ENCODE measurements at places on chromosomes 16 and 17. TPM values are rescaled to one million over a fixed set of nuclear protein-coding genes. Genes with fewer than 3 reads are reported as not detected.

DNA sequence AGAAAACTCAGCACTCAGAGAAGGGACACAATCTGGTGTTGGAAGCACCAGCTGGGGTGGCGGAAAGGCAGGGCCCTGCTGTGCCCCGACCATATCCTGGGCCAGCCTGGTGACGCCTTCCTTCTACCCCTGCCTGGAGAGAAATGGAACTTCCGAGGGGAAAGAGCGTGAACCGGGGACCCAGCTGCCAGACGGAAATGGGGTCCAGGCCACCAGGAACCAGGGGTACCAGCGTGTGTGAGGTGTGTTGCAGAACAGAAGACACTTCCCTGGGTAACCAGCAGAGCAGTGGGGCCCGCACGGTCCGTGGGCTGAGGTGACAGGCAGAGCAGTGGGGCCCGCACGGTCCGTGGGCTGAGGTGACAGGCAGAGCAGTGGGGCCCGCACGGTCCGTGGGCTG, 6.8 kb downstream of the RAB40B start:
- no peak for DNase-seq

GRCh38 chr16:70250748-70251628, 752 bp downstream of the EXOSC6 start:
- DNase-seq, result peak; percentile 52

- no peak for DNase-seq
These were observed 22.6 kb upstream of the MLKL start for GRCh38 chr16:74723256-74723655.

DNA sequence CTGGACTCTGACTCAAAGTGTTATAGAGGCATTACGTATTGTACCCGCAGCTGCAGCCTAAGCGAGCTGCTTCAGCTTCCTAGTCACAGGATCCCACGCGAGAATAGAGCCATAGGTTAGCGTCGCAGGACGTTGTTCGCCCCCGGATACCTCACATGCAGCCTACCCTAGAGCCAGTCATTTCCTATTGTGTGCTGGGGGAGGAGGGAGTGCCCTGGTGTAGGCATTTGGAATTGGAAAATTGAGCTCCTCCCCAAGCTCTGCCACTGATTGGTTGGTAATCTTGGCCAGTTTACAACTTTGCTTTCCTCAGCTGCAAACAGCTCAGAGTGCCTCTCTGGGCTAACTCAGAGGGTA, 530 bp downstream of the NAA60 start:
- DNase-seq, result peak; percentile 64

- peak; percentile 50 for DNase-seq
These were observed 2.5 kb downstream of the CORO1A start for GRCh38 chr16:30185683-30186421.

DNA sequence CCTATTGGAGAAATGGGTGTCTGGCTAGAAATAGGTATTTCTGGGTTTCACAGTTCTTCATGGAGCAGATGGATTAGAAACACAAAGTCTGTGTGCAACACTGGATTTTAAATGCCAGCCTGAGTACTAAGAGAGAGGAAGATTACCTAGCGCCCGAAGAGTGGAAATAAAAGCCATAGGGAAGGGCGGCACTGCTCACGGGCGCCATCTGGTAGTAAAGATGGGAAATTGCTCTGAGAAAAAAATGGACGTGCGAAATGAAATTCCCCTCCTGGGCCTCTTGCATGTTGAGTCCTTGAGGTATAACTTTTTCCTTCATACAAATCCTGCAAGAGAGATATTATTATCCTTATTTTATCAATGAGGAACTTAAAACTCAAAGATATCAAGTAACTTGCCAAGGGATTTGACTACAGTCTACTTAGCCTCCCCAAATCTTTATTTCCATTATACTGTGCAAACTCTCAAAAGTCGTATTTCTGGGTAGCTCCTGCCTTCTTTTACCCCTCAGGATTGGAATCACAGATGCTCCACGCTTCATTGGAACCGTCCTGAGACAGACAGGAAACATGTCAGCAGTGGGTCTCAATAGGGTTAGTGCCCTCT, 72.8 kb downstream of the MMD start:
- DNase-seq, result peak; percentile 46

PLXDC1 gene
- total RNA-seq, result 4.4 TPM
